A673 (cell line): ENCODE measurements at places on chromosomes 2 and 18. TPM values are rescaled to one million over a fixed set of nuclear protein-coding genes. Genes with fewer than 3 reads are reported as not detected.
A peak's percentile ranks its signal among the peaks of the same experiment; 100 is the strongest.

GRCh38 chr18:13615432-13615861 is 110.9 kb downstream of the FAM210A start:
- peak; percentile 4 for DNase-seq
- no peaks in the 10 kb centered on the region for H3K36me3 ChIP-seq
- H3K27me3 ChIP-seq: peaks cover 24% of the 10 kb centered on the region
- no peak overlapping the region for H3K4me3 ChIP-seq
- H3K4me1 ChIP-seq: peaks cover 33% of the 10 kb centered on the region

Gene EHD3
- total RNA-seq: 4.4 and 4.8 TPM in 2 replicates

DNA sequence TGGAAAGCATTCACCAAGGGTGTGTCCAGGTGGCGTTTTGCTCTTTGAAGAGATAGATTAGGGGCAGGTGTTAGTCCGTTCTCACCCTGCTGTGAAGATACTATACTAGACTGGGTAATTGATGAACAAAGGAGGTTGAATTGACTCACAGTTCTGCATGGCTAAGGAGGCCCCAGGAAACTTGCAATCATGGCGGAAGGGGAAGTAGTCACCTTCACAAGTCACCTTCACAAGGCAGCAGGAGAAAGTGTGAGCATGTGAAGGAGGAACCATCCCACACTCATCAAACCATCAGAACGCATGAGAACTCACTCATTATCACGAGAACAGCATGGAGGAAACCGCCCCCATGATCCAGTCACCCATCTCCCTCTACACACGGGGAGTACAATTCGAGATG is 135.7 kb upstream of the NFATC1 start:
- no peaks in the 10 kb centered on the region for H3K36me3 ChIP-seq
- no peak for DNase-seq
- no peaks in the 10 kb centered on the region for H3K4me1 ChIP-seq

GRCh38 chr2:35204323-35204722 is 1151.3 kb upstream of the CRIM1 start:
- no peak overlapping the region for H3K27ac ChIP-seq
- no peaks in the 10 kb centered on the region for H3K36me3 ChIP-seq
- no peak overlapping the region for H3K4me3 ChIP-seq
- H3K27me3 ChIP-seq: no peaks in the 10 kb centered on the region

Gene FAM237A
- total RNA-seq: not detected in 2 replicates

Gene FER1L5
- 1.2 TPM in 2 replicates for total RNA-seq

DNA sequence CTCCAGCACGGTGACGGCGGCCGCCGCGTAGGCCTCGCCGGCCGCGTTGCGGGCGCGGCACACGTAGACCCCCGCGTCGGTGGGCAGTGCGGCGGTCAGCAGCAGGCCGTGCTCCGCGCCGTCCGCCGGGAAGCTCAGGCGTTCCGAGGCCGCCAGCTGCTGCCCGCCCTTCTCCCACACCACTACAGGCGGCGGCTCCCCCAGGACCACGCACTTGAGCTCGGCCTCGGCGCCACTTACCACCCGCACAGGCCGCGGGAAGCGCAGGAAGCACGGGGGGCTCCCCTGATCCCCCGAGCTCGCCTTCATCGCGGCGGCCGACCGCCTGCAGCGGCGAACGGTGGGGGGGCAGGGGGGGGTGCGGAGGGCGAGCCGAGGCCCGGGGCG is 422 bp downstream of the OBSL1 start:
- peaks cover 14% of the 10 kb centered on the region for H3K4me1 ChIP-seq
- H3K4me3 ChIP-seq: peak overlapping the region; percentile 70
- no peak for DNase-seq

- H3K36me3 ChIP-seq: no peaks in the 10 kb centered on the region
- H3K4me3 ChIP-seq: no peak overlapping the region
- no peak overlapping the region for H3K27ac ChIP-seq
- DNase-seq: no peak
These were observed 1008.8 kb downstream of the CNTNAP5 start for GRCh38 chr2:125033871-125034270.

DNA sequence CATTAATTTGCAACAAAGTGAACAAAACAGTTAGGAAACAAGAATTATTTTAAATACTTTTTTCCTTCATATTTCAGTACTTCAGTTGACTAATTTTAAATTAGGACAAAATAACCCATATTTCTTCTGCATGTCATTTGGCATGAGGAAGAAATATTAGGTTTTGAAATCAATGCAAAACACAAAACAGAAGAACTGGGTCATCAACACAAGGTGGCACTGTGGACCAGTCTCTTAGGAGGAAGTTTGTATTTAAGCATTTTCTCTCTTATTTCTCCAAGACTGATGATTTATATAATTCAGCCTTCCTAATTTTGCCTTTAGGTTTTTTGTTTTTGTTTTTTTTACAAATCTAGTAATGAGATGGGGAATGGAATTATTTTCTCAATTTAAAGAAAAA is 352.8 kb upstream of the KCNH7 start:
- no peaks in the 10 kb centered on the region for H3K36me3 ChIP-seq
- no peak overlapping the region for H3K4me3 ChIP-seq
- H3K4me1 ChIP-seq: no peaks in the 10 kb centered on the region
- H3K27me3 ChIP-seq: no peaks in the 10 kb centered on the region
- H3K27ac ChIP-seq: no peak overlapping the region

- no peak overlapping the region for H3K27ac ChIP-seq
- H3K36me3 ChIP-seq: no peaks in the 10 kb centered on the region
- DNase-seq: no peak
- H3K27me3 ChIP-seq: no peaks in the 10 kb centered on the region
These were observed 17.5 kb upstream of the RAB31 start for GRCh38 chr18:9690418-9691188.

GRCh38 chr2:104049981-104050380 is 803.9 kb upstream of the POU3F3 start:
- H3K36me3 ChIP-seq: no peaks in the 10 kb centered on the region
- H3K4me3 ChIP-seq: no peak overlapping the region
- no peak for DNase-seq
- peaks cover 2% of the 10 kb centered on the region for H3K27me3 ChIP-seq
- no peak overlapping the region for H3K27ac ChIP-seq

GRCh38 chr2:101625387-101625786 is 72.1 kb upstream of the MAP4K4 start:
- no peak overlapping the region for H3K4me3 ChIP-seq
- no peak for DNase-seq
- no peaks in the 10 kb centered on the region for H3K36me3 ChIP-seq
- H3K4me1 ChIP-seq: no peaks in the 10 kb centered on the region
- no peak overlapping the region for H3K27ac ChIP-seq

DNA sequence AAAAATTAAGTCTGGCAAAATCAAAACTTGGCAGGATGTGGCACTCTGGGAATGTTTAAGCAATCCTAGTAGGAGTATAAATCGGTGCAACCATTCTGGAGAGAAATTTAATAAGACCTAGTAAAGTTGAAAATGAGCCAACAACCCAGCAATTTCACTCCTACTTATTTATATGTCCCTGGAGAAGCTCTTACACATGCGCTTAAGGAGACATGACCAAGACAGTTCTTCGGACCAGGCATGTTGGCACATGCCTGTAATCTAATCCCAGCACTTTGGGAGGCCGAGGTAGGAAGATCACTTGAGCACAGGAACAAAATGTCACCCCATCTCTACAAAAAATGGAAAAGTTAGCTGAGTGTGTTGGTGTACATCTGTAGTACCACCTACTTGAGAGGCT is 374.6 kb upstream of the LYPD1 start:
- no peaks in the 10 kb centered on the region for H3K27me3 ChIP-seq
- peak; percentile 70 for DNase-seq
- no peaks in the 10 kb centered on the region for H3K36me3 ChIP-seq
- H3K4me3 ChIP-seq: no peak overlapping the region

Gene PLCD4
- total RNA-seq: 0.24 and 0.39 TPM in 2 replicates

Gene OTX1
- total RNA-seq: 1.1 and 2.1 TPM in 2 replicates

Gene STEAP3
- 19.3 and 20.3 TPM in 2 replicates for total RNA-seq

Gene CFAP53
- 0.22 and 0.26 TPM in 2 replicates for total RNA-seq

Gene TET3
- total RNA-seq: 26.3 and 28.7 TPM in 2 replicates

- H3K36me3 ChIP-seq: no peaks in the 10 kb centered on the region
- no peak overlapping the region for H3K4me3 ChIP-seq
- no peak for DNase-seq
- no peaks in the 10 kb centered on the region for H3K27me3 ChIP-seq
These were observed 35.4 kb downstream of the ZNF804A start for GRCh38 chr2:184633726-184634125.

DNA sequence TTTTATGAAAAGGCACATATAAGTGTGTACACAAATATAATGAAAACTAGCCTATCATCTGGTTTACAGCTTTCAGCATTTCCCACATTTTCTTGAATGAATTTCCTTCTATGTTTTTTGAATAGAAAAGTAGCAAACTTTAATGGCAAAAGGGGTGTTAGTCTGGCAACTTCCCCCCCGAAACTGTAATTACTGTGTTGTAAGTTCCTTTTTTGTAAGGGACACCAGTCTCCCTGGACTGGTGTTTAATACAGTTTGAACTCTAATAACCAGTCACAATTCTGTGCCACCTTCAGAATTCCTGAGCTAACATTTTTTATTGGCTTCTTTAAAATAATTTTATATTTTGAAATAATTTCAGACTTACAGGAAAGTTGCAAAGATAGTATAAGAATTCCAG is 94.2 kb downstream of the ACSL3 start:
- no peak overlapping the region for H3K27ac ChIP-seq
- DNase-seq: no peak
- no peak overlapping the region for H3K4me3 ChIP-seq
- no peaks in the 10 kb centered on the region for H3K27me3 ChIP-seq
- H3K36me3 ChIP-seq: no peaks in the 10 kb centered on the region

Gene RAB3GAP1
- total RNA-seq: 38.9 and 39.8 TPM in 2 replicates

Gene MAL
- not detected in 2 replicates for total RNA-seq

DNA sequence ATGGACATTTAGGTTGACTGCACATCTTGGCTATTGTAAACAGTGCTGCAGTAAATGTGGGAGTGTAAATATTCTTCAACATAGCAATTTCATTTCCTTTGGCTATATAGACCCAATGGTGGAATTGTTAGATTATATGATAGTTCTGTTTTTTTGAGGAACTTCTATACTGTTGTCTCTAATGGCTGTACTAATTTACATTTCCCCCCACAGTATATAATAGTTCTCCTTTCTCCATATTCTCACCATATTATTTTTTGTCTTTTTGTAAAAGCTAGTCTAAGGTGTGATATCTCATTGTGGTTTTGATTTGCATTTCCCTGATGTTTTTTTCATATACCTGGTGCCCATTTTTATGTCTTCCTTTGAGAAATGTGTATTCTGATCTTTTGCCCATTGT is 13.0 kb downstream of the EIF5B start:
- H3K4me1 ChIP-seq: no peaks in the 10 kb centered on the region
- H3K36me3 ChIP-seq: no peaks in the 10 kb centered on the region
- H3K4me3 ChIP-seq: no peak overlapping the region
- H3K27ac ChIP-seq: no peak overlapping the region
- H3K27me3 ChIP-seq: no peaks in the 10 kb centered on the region
- no peak for DNase-seq

- H3K27me3 ChIP-seq: no peaks in the 10 kb centered on the region
- no peaks in the 10 kb centered on the region for H3K4me1 ChIP-seq
- no peaks in the 10 kb centered on the region for H3K36me3 ChIP-seq
- no peak for DNase-seq
These were observed 45.3 kb downstream of the ADAM23 start for GRCh38 chr2:206488623-206489022.

Gene CCDC74B
- total RNA-seq: 3.8 and 6.3 TPM in 2 replicates

GRCh38 chr2:83901317-83901716 is 557.8 kb downstream of the SUCLG1 start:
- no peaks in the 10 kb centered on the region for H3K27me3 ChIP-seq
- DNase-seq: no peak
- H3K4me1 ChIP-seq: no peaks in the 10 kb centered on the region

Gene TFPI
- total RNA-seq: 33.6 and 36.3 TPM in 2 replicates

DNA sequence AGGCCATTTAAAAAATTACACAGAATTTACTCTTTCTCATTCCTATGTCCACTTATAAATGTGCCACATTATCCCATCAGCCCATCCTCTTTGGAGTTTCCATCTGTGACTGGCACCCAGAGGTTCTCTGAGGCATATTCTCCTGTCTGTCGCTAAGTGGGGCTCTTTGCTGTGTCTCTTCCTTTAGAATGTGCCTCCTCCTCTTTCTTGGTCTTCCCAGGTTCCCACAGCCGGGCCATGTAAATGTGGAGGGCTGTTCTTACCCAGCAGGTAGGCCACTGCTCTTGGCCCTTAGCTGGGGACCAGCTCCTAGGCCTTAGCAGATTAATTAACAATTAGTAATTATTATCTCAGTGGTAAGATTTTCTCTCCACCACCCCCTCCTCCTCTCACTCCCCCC is 167.0 kb downstream of the INSIG2 start:
- H3K27ac ChIP-seq: no peak overlapping the region
- DNase-seq: no peak
- H3K4me3 ChIP-seq: no peak overlapping the region
- H3K4me1 ChIP-seq: no peaks in the 10 kb centered on the region

- no peaks in the 10 kb centered on the region for H3K4me1 ChIP-seq
- DNase-seq: no peak
- no peaks in the 10 kb centered on the region for H3K36me3 ChIP-seq
- no peak overlapping the region for H3K4me3 ChIP-seq
- no peaks in the 10 kb centered on the region for H3K27me3 ChIP-seq
These were observed 131.0 kb downstream of the GALR1 start for GRCh38 chr18:77380695-77381094.

- peak; percentile 36 for DNase-seq
- no peaks in the 10 kb centered on the region for H3K4me1 ChIP-seq
- no peak overlapping the region for H3K4me3 ChIP-seq
- no peak overlapping the region for H3K27ac ChIP-seq
These were observed 6.6 kb upstream of the KLHL23 start for GRCh38 chr2:169727065-169727464.

Gene VWA3B
- total RNA-seq: not detected in 2 replicates

GRCh38 chr2:7755879-7756278 is 838.7 kb downstream of the RNF144A start:
- H3K27ac ChIP-seq: no peak overlapping the region
- no peak for DNase-seq
- no peaks in the 10 kb centered on the region for H3K27me3 ChIP-seq
- H3K36me3 ChIP-seq: no peaks in the 10 kb centered on the region
- no peak overlapping the region for H3K4me3 ChIP-seq

DNA sequence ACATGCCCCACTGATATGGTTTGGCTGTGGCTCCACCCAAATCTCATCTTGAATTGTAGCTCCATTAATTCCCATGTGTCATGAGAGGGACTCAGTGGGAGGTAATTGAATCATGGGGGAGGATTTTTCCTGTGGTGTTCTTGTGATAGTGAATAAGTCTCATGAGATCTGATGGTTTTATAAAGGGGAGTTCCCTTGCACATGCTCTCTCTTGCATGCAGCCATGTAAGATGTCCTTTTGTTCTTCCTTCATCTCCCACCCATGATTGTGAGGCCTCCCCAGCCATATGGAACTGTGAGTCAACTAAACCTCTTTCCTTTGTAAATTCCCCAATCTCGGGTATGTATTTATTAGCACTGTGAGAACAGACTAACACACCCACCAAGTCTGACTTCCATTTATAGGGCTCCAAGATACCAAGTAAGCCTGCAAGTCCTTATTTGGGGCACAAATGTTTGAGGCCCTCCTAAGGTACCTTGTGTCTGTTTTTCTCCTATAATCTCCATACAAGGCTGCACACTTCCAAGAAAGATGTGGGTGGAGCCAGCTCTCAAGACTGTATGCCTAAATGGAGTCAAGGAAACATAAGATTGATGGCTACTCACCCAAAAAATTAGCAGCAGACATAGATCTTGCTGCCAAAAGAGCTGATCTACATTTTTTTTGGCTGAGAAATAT is 364.7 kb downstream of the TXNL1 start:
- no peaks in the 10 kb centered on the region for H3K27me3 ChIP-seq
- H3K36me3 ChIP-seq: no peaks in the 10 kb centered on the region
- no peaks in the 10 kb centered on the region for H3K4me1 ChIP-seq

GRCh38 chr2:25867396-25868003 is 10.8 kb downstream of the ASXL2 start:
- no peaks in the 10 kb centered on the region for H3K36me3 ChIP-seq
- no peak overlapping the region for H3K4me3 ChIP-seq
- DNase-seq: no peak
- no peaks in the 10 kb centered on the region for H3K4me1 ChIP-seq
- H3K27ac ChIP-seq: no peak overlapping the region
- no peaks in the 10 kb centered on the region for H3K27me3 ChIP-seq
